ENCODE measurements at places on chromosomes 4 and X. TPM values are rescaled to one million over a fixed set of nuclear protein-coding genes. Genes with fewer than 3 reads are reported as not detected.

Gene TKTL1
- total RNA-seq = 1.3 TPM

Gene RGN
- total RNA-seq = 0.28 TPM

Gene NPNT
- 22.2 TPM for total RNA-seq

Gene RAI2
- 1.8 TPM for total RNA-seq

Gene USO1
- 45.4 TPM for total RNA-seq

Gene BEX3
- total RNA-seq = 126 TPM

Gene TKTL2
- not detected for total RNA-seq

Gene SUPT20HL2
- not detected for total RNA-seq

GRCh38 chr4:19683426-19683825, 568.3 kb upstream of the SLIT2 start:
- no peak for DNase-seq

GRCh38 chrX:51862920-51863319, 30.5 kb upstream of the MAGED1 start:
- no peak for DNase-seq

DNA sequence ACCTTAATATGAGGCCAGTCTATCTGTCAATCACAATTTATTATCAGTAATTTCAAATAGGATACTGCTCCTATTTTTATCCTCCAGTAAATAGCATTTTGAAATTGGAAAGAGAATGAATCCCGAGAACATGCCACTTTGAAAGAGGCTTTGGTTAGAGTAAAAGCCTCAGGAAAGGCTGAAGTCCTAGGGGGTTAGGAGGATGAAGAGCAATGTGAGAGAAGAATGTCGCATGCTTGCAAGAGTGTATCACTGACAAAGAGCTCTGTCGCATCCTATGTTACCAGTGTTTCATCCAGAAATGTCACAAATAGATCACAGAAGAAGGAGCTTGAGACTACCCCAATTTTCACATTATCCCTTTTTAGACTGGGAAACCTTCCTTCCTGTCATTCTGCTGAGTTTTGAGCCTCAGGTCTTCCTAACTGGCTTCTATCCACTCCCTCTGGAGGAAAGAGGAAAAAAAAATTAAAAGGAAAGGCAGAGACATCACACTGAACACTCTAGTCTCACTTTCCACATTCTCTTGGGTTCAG, 39.8 kb downstream of the GPM6A start:
- DNase-seq = no peak

DNA sequence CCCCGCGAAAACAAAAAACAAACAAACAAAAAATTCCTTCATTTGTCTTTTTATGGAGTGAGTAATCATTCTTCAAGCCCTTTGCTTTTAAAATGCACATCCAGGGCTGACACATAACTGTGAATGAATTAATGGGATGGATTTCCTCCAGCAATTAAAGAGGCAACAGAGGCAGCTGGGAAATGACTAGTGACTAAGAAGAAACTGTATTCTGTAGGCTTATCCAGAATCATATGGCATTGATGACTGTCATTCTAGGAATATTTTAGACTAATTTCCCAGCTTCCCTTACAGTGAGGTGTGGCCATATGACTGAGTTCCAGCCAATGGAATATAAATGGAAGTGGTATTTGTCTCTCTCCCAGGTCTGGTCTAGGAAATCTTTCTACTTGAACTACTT, 46.8 kb upstream of the PDE5A start:
- no peak for DNase-seq

GRCh38 chrX:133674726-133675470, 259.6 kb upstream of the GPC4 start:
- DNase-seq = no peak

GRCh38 chrX:155334486-155335336, at the start of gene CLIC2:
Gene CLIC2 (minus strand): TSS chrX:155334614. CDS start chrX:155334427, 187 bp downstream.
- DNase-seq = peak; percentile 11

DNA sequence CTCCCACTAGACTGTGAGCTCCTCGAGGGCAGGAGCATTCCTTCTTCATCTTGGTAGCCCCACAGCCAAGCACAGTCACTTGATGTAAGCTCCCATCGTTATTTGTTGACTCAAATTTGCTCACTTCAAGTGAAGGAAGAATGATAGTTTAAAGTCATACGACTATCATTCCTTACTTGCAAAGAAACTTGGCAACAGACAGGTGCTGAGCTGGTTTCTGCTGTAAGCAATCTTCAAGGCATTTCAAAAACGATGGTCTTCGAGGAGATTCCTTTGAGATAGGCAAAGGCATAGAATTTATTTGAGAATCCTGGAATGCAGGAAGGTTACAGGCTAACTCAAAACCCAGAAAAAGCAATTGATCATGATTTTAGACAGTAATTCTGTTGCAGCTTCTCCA, 64.8 kb downstream of the QDPR start:
- no peak for DNase-seq

DNA sequence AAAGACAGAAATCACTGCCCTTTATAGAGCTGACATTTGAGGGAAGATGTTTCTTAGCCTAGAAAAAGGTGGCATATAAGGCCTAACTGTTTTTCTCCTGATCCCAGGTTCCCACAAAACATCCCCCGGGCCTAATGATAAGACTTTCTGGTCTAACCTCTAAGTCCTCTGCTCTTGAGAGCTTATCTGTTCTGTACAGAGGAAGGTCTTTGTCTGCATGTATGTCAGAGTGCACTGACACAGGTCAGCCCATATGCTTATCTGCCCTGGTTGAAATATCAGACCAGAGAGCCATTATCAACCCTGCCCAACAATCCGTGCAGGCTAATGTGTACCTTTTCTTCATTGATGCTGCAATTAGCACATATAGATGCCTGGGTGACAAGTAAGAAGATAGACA, 76.2 kb downstream of the ARHGEF9 start:
- DNase-seq = no peak

GRCh38 chrX:9462456-9462855, 2.4 kb upstream of the TBL1X start:
- no peak for DNase-seq

GRCh38 chrX:55867708-55868107, 150.2 kb downstream of the RRAGB start:
- no peak for DNase-seq

- DNase-seq = no peak
Measured at GRCh38 chr4:15781427-15782095, 3.4 kb downstream of the CD38 start.

DNA sequence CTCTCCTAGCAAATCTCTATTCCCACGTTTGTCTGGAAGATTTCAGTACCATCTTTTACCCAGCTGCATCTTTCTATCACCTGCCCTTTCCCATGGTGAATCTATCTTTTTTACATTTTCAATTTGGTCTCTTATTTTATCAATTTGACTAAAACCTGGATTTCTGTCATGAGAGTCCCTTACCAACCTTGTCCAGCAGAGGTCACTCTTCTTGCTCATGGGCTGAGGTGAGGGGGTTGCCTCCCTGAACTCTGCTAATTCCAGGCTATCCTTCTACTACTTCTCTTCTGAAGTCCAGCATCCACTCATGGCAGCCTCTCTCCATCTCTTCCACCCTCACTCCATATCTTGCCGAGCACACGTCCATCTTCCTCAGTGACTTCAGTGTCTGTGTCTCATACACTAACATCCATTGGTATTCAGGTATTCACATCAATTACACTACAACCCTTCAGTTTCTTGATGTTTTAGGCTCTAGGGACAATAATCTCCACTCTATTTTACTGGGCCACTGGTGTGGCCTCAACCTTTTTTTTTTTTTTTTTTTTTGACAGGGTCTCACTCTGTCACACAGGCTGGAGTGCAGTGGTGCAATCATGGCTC, 17.8 kb upstream of the ZNF827 start:
- DNase-seq = peak; percentile 57
